ENCODE measurements at places on chromosomes 12 and 14. TPM values are rescaled to one million over a fixed set of nuclear protein-coding genes. Genes with fewer than 3 reads are reported as not detected.

HRK gene
- polyA plus RNA-seq = not detected

DNA sequence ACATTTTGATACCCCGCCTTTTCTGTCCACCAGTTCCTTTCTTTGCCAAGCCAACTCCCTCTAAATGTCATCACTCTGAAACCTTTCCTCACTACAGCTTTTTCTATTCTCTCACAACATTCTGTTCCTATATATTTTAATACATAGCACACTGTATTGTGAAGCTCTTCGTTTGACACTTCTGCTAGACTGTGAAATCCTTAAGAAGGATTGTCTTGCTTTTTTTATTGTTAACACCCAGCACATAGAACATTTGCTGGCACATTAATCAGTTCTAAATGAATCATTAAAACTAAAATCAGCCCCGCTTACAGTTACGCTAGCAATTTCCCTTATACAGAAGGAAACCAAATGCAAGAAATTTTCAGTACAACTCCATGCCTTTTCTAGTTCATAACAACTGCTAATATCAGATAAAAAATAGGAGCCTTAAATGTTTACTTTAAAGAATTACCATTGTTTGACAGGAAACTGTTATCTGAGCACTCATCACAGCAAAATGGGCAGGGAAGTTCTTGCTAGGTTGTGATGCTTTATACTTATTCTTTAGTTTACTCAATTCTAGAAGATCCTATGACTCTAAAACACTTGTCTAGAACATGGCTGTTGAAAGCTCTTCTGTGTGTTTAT is 93.5 kb downstream of the PPP1R12A start:
- no peak for DNase-seq

- no peak for DNase-seq
Measured at GRCh38 chr14:33039311-33039710, 100.6 kb downstream of the NPAS3 start.

GRCh38 chr12:56267443-56268071 is 815 bp downstream of the COQ10A start:
- DNase-seq = no peak

SOAT2 gene
- polyA plus RNA-seq = 0.29 TPM

PGF gene
- polyA plus RNA-seq = 24.0 TPM

DNA sequence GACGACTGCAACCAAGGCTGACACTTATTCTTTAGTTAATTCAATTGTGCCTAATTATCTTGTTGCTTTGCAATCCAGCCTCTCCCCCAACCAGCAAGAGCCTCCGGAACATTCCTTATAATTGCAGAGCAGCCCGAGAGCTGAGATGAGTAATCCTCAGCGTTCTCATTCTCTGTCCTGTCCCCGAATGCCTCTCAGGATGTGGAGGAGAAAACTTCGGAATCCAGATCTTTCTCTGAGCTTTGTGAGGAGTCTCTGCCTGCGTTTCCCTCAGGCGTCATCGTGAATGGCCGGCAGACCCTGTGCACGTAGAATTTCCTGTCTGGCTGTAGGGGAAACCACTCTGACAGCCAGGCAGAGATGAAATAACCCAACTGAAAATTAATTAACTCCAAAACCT is 160.5 kb upstream of the DIO3 start:
- DNase-seq = no peak

- no peak for DNase-seq
Measured at GRCh38 chr14:79552778-79553177, 658.5 kb downstream of the DIO2 start.

GRCh38 chr12:13950502-13950901 is 30.9 kb downstream of the GRIN2B start:
- DNase-seq = no peak

GRCh38 chr14:26398616-26399015 is 199.2 kb downstream of the NOVA1 start:
- no peak for DNase-seq

DNA sequence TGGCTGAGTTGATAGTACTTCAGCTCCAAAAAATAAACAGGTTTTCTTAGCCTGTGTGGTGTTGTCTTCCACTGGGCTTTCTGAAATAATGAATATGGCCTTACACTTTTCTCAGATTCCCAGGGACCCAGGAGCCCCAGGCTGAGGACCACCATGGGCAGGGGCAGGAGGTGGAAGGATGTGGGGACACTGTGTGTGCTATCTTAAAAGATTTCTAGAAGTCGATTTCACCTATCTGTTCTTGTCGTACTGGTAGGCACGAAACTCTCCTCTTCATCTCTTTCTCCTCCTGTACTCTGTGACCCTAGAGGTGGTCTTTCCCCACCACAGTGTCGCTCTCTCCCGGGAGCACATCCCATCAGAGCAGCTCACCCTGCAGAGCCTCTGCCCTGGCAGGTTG is 107.7 kb upstream of the FKBP4 start:
- no peak for DNase-seq

DNA sequence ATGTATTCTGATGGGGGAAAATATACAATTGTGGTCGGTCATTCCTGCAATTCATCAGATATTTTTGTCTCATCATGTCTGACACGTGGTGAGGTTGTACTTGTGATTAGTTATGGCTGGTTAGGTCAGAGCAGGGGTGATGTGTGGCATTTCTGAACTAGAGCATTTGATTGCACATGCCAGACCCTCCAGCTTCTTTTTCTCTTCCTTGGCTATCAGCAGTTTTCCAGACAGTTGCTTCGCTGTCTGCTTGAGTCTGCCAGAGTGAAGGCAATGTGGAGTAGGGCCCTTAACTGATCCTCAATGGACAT is 25.9 kb downstream of the TMEM117 start:
- DNase-seq = no peak

GRCh38 chr12:2691006-2691344 is 103.8 kb upstream of the FKBP4 start:
- no peak for DNase-seq

DNA sequence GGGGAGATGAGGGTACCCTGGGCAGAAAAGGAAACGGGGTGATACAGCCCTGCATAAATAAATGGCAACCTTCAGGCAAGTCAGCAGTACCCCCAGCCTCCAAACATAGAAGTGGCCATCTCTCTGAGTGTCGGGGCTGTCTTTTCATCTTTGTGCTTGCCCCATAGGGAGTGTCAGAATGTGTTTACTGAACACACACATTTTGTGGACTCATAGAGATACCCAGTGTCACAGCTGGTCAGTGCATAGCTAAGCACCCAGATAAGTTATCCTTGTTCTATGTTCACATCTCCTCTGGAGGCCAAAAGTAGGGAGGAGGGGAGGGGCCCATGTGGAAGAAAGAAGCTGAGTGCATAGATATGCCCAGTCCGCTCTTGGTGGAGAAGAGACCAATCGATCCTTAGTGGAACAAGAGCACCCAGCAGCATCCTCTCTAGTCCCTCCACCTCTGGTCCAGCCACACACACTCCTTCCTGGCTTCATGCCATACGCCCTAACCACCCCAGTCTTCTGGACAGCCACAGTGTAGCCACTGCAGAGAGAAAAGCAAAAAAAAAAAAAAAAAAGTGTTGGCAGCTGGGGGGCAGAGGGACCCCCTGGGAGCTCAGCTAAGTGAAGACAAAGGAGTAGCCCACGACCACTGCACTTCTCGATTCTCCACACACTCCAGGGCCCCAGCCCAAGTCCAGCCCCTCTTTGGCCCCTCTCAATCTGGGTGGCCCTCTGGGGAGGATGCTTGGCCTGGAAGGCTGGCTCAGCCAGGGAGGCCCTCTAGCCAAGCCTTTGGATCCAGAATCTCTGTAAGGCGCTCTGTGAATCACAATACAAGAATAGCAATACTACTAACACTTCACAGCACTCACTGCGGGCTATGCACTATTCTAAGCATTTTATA is 2.6 kb downstream of the ITGA7 start:
- no peak for DNase-seq

GRCh38 chr12:3389986-3390385 is 101.0 kb upstream of the PRMT8 start:
- DNase-seq = no peak

GRCh38 chr12:129053232-129053631 is 200.0 kb downstream of the GLT1D1 start:
- DNase-seq = no peak

DNA sequence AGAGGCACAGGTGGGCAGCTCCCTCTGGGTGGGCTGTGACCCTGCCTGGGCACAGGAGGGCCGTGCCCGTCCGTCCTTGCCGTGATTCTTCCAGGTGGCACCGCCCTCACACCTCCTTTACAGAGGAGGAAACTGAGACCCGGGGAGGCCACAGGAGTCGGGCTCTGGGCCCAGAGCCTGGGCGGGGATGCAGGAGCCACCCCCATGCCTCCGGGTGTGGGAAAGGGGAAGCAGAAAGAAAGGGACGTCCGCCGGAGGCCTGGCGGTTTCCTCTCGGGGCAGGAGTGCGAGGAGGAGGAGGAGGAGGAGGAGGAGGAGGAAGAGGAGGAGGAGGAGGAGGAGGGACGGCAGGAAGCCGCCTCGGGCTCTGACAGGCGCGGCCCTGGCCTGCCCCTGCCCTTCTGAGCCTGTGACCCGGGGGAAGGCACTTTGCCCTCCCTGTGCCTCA is 23.0 kb downstream of the SH2B3 start:
- no peak for DNase-seq

DNA sequence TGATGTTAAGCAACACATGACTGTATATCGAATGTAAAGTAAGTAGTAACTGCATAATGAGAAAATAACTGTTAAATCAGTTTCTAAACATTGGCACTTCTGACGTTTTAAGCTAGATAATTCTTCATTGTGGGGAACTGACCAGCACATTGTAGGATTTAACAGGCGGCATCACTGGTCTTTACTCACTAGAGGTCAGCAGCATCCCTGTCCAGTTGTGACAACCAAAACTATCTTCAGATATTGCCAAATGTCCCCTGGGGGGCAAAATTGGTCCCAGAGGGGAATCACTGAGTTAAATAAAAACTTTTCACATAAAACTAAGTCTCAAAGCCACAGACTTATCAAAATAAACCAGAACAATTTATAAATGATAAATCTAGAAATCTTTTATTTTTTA is 65.3 kb downstream of the BLTP3B start:
- DNase-seq = no peak

DNA sequence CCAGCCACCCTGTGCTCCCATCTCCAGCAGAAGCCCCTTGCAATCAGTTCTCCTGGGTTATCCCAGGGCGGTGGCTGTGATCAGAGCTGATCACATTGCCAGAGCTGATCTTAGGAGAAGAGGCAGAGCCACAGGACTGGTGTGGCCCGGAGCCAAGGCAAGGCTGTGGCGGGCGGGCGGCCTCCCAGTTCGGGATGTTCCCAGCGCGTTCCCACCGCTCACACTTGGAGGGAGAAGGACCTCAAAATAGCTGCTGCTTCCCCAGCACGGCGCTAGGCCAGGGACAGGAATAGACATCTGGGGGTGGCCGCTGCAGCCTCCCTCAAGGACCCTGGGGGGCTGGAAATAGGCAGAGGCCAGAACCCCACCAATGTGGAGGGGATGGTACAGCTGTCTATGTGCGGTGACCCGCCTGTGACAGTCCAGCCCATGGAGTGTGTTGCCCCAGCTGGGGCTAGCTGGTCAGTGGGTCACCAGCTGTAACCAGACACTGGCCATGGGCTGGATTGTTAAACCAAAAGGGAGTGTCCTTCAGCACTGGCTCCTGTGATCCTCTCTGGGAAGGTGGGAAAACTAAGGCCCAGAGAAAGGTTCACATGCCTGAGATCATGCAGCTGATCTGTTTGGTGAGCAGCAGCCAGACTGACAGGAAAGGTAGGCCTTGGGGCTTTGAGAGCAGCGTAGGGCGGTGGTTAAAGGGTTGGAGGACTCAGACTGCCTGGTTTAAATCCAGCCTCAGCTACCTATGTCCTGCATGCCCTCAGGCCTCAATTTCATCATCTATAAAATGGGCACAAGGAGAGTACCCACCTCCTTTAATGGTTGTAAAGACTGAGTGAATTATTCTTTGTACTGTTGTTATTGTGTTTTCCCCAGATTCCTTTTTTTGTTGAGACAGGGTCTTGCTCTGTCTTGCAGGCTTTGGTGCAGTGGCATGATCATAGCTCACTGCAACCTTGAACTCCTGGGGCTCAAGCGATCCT is 8.0 kb upstream of the POP5 start:
- no peak for DNase-seq

EML1 gene
- 0.42 TPM for polyA plus RNA-seq

DNA sequence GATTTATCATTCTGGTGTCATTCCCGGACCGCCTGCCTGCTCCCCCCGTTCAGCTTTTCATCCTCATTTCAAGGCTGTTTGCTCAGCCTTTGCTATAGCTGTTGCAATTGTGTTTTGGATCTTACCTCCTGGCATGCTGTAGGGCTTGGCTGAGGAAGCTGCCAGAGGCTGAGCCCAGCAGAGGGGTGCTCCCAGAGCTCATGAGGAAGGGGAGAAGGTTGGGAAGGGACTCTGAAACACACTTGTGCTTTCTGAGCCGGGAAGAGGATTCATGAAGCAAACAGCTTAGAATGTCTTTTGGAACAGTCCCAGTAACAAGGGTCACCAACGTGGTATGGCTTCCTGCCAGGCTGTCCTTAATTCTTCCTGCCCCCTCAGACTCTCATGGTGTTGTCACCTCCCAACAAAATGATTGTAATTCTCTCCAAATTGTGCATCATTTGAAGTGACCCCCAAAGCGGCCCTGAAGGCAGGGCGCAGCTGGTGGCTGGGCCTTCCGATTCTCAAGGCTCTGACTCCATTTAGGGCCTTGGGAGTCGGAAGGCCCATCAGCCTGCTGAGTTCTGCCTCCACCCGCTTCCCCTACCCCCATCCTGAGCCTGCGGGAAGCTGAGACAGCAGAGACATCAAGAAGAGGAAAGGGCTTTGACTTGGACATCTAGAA is 111.9 kb upstream of the ARHGAP5 start:
- DNase-seq = no peak

GRCh38 chr14:104066719-104067295 is 18.7 kb upstream of the ASPG start:
- DNase-seq = no peak

OTOGL gene
- polyA plus RNA-seq = not detected

DNA sequence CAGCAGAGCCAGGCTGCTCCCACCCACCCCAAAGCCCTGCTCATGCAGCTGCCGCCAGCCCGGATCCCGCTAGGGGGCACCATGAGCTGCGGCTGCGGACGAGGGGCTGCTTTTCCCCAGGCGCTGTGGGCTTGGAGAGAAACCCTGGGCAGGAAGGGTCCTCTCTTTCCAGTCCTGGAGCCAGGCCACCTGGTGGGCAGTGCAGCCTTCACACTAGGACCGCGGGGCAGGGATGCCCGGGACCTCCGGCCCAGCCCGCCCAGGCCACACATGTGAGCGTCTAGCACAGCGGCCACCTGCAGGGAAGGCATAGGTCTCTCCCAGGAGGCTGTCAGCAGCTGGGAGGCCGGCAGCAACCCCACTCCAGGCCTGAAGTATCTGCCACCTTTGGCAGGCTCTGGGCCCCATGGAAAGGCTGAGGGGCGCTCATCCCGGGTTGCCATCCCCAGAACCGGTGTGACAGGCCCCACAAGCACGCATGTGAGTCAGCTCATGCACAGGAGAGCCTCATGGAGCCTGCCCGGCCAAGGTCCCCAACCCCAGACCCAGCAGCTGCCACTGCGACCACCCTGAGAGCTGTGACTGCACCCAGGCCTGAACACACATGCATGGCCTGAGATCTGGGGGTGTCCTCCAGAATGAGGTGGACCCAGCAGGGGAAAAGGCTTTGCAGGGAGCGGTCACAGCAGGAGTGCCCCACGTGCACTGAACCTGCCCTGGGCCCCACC is 280.0 kb upstream of the RTL1 start:
- no peak for DNase-seq
